Fibroblast of skin of back (primary cell): ENCODE measurements at places on chromosomes 12 and 14.
A peak's percentile ranks its signal among the peaks of the same experiment; 100 is the strongest.

GRCh38 chr12:121784460-121784859 is 9.0 kb downstream of the RHOF start:
- DNase-seq: peak; percentile 92

- peak; percentile 71 for DNase-seq
These were observed 103.5 kb downstream of the RPAP3 start for GRCh38 chr12:47602325-47602724.

DNA sequence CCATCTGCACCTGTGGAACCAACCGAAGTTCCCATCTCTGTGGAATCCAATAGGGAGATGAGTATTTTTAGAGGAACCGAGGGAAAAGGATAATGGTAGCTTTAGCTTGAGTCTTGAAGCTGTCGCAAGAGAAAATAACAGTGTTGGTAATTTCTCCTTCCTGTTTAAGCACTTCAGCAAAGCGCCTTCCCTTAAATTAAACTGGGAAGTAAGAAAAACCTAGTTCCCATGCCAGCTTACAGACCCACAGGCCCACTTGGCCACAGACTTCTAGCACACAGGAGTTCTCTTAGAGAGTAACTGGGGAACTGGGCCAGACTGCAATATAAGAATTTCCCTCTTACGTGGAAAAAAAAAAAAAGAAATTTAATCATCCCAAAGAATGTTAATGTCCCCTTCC is 223.8 kb downstream of the EFCAB11 start:
- no peak for DNase-seq

GRCh38 chr12:5632453-5632852 is 200.5 kb downstream of the NTF3 start:
- no peak for DNase-seq

DNA sequence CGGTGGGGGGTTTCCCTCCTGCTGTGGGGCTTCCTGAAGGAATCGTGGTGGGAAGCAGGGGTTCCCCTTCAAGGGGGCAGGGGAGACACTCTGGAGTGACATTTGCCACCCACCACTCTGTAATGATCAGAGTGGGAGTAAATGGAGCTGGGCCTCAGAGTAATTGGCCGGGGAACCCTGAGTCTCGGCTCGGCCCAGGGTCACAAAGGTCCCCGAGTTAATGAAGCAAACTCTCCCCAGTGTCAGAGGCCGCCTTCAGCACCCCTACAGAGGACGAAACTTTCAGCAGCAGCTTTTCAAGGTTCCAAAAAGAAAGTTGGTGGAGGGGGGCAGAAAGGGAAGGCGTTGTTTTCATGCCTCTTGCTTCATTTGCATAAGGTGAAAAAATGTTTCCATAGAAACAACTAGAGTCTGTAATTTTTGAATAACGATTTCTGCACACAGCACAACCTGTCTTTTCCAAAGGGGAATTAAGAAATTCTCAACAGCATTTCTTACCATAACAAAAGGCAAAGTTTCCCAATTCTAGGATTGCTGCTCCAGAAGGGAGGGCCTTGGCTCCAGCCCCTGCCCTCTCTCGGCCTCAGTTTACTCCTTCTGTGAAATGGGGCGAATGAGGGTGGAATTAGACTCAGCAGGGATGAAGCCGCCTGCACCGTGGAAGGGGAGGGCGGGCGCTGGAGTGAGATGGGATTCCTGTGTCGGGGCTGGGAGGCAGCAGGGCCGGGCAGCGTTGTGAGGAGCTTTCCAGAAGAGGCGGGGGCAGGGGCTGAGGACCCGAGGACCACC is 67.0 kb upstream of the BEGAIN start:
- DNase-seq: no peak

GRCh38 chr14:100246809-100247428 is 8.0 kb downstream of the YY1 start:
- peak; percentile 54 for DNase-seq

- DNase-seq: no peak
These were observed 584.8 kb downstream of the ETNK1 start for GRCh38 chr12:23209793-23210192.

GRCh38 chr12:67928621-67929383 is 60.4 kb upstream of the IFNG-AS1 start:
- DNase-seq: peak; percentile 7

GRCh38 chr12:68530965-68531364 is 79.7 kb upstream of the RAP1B start:
- DNase-seq: peak; percentile 90
